Breast epithelium (tissue), 4 donors: ENCODE measurements at places on chromosomes 5 and 9. TPM values are rescaled to one million over a fixed set of nuclear protein-coding genes. Genes with fewer than 3 reads are reported as not detected.

GRCh38 chr5:167642779-167643517 lies 648.5 kb upstream of the WWC1 start:
- DNase-seq = no peak

DNA sequence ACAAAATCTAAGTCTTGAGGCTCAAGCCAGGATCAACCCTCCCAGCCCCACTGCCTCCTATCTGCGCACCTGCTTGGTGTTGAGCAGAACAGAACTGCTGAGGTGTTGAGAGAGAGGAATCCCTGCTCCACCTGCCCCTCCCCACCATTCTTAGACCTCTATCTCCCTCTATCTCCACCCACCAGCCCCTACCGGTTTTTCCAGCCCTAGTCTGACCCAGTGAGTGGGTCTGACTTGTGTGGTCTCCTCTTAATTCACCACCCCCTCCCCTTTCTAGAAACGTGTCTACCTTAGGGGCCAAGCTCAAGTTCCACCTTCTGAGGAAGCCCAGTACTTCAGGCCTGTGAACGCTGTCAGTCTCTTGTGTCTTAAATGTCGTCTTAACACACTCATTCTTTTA lies 93.7 kb downstream of the ARHGAP26 start:
- DNase-seq = no peak

DNA sequence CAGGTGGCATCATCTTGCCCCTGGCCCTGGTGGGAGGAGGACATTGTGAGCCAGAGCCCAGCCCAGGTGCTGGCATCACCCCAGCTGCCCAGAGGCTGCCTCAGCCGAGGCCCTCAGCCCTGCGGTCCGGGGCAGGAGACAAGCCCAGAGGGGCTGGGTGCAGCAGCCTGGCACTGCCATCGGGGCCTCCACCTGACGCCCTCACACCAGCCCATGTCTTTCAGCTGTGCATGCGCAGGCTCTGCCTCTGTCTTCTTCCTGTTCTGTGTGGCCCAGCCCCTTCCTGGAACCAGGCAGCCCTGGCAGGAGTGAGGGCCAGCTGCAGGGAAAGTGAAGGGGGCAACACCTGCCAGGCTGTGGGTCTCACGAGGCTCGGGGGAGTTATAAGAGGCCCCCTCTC lies 4.8 kb upstream of the CEL start:
- no peak for DNase-seq

- DNase-seq = no peak
Measured at GRCh38 chr9:134014946-134015345, 10.3 kb upstream of the BRD3OS start.

- no peak for DNase-seq
Measured at GRCh38 chr9:72564479-72565281, 43.3 kb downstream of the TMC1 start.

- no peak for DNase-seq
Measured at GRCh38 chr5:111070272-111071134, 1.0 kb upstream of the TSLP start.

- no peak for DNase-seq
Measured at GRCh38 chr5:15620501-15620900, 120.5 kb downstream of the FBXL7 start.

DNA sequence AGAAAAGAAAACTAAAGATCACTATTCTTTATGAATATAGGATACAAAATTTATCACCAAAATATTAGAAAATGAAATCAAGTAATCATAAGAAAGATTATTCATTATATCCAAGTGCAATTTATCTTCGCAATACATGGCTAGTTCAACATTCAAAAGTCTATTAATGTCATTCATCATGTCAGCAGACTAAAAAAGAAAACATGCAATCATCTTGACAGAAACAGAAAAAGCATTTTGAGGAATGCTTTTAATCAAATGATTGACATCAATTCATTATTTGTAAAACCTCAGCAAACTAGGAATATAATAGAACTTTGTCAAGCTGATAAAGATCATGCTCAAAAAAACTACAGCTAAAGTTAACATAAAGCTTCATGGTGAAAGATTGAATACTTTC lies 40.7 kb downstream of the ATPSCKMT start:
- no peak for DNase-seq

DNA sequence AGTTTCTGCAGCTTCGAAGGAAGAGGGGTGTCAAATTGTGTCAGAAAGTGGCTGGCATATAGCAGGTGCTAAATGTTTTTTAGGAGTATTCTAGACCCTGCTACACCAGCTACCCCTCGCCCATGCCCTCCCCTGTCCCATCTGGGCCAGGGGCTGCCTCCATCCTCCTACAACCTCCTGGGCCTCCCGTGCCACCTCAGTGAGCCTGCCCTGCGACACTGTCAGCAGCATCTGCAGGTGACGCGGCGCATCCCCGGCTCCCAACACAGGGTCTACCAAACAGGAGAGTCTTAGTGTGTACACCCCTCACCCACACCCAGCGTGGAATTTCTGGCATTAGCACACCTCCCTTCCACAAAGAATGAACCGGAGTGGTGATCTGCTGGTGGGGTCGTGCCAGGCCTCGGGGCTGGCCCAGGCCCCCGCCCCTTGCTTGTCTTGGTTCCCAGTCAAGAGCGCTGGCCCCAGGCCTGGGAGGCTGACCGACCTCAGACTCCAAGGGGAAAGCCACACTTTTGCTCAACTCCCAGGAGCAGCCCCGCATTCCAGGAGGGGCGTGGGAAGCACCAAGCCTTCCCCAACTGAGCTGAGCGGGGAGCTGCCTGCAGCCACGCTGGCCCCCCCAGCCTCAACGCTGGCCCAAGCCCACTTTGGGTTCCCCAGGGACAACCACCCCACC lies 55.2 kb downstream of the NEURL1B start:
- DNase-seq = no peak

DNA sequence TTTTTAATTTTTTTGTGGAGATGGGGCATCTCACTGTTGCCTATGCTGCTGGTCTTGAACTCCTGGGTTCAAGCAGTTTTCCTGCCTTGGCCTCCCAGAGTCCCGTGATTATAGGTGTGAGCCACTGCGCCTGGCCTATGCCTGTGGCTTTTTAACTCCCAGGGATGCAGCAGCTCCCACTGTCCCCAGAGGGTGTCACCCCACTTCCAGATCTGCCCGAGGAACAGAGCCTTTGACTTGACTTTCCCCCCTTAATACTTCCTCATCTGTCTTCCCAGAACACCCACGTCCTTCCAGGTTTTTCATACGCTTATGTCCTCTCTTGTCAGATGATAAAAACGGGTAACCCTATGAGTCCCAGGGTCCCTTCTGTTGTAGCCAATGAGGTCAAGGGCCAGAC lies 7.6 kb upstream of the PRRC2B start:
- DNase-seq = no peak

GRCh38 chr9:123216251-123216797 lies 52.1 kb downstream of the STRBP start:
- no peak for DNase-seq

FOXD4L4 gene
- 0.32 TPM for total RNA-seq

IFNA21 gene
- total RNA-seq = not detected

TEX48 gene
- not detected for total RNA-seq

ECM2 gene
- total RNA-seq = 25.5 TPM

WWC1 gene
- 59.6 TPM for total RNA-seq
